Skeletal muscle cell (primary cell): ENCODE measurements at places on chromosomes 12 and 14.

- no peak for DNase-seq
These were observed at the start of gene LRFN5 for GRCh38 chr14:41606532-41607303. Gene LRFN5 (plus strand): TSS chr14:41606876.

DNA sequence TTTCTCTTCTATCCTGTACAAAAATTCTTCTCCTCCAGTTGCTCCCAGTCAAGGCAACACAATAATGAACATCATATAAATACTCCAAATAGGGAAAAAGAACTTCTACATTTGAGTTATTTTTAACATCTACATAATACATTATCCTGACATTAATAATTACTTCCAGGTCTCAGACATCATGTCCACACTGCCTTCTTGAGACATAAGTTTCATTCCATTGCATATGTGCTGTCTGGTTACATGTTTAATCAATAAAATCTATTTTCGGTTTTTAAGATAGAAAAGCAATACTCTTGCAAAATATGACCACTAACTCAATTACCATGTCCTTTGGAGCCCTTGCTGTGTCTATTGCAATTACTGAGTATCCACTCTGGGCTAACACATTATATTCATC lies 881.9 kb downstream of the GALC start:
- DNase-seq: no peak

DNA sequence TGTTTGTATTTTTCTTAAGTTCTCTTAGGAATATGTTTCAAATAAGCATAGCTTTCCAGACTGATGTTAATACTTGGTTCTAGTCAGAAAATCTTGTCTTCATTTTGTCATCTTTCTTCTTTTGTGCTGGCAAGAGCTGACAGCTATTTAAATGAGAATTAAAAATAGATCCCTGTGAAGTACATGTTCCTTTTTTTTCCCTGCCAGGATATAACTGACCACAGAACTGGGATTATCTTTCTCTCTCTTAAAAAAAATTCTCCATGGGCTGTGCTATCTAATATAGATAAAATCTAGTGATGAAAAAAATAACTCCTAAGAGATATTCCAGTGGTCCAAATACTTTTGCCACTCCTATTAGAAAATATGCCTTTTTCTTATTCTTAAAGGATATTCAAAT lies 163.4 kb downstream of the AKAP6 start:
- no peak for DNase-seq

DNA sequence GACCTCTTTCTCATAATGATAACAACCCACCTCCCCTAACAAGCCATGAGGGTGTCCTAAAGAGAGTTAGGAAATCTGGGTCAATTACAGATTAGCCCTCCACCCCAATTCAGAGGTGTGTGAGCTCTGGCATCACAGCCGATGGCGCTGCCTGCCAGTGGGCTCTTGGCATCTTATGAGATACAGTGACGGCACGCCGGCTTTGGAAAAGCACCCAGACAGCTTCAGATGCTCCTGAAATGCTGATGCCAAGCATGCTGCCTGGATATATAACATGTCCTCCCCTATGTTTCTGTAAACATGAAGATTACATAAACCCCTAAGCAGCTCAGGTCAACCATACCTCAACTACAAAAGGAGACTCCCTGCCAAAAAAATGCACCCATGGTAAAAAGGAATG lies 152.6 kb downstream of the TTC7B start:
- DNase-seq: no peak

DNA sequence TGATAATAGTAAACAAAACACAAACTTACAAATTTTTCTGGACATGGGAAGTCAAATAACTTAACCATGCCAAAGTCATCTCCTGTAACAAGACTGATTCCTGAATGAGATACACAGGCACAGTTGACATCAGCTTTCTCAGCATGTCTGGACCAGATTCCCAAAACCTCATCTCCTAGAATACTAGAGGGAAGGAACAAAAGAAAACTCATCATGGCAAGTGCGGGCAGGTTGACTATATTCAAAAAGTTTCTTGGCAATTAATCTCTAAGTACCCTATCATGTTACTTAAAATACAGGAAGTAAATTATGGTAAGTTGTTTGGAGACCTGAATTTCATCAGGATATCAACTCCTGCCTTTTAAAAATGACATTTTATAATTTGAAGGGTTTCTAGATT lies 53.9 kb downstream of the ZC3H14 start:
- no peak for DNase-seq

DNA sequence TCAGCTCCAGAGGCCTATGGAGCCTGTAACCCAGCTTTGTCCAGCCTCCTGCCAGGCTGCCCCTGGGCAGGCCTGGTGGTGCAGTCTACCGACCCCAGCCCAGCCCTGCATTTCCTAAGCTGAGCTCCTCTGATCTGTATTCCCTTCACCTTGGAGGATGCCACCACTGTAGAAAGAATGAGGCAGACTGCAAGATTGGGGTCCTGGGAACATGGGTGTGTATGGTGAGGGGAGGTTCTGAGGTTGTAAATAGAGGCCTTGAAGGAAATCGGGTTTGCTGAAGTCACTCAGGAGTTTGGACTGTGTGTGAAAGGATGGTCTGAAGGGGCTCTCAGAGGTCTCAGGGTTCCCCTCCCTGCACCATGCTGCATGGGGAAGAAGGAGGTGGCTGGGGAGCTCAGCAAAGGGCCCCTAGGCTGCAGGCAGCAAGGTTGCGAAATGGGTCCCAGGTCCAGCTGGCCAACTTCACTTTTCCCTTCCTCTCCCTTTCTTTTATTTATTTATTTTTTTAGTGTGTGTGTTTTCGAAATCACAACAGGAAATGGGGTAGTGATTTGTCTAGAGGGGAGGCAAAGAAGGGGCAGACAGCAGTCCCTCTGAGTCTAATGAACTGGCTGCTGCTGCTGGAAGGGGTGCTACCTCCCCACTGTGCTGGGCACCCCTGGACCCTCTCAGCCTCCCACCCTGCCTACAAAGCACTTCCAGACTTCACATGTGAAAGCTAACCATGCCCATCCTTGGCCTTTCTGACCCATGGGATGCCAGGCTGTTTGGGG lies 1.2 kb upstream of the LRP1-AS start:
- no peak for DNase-seq

DNA sequence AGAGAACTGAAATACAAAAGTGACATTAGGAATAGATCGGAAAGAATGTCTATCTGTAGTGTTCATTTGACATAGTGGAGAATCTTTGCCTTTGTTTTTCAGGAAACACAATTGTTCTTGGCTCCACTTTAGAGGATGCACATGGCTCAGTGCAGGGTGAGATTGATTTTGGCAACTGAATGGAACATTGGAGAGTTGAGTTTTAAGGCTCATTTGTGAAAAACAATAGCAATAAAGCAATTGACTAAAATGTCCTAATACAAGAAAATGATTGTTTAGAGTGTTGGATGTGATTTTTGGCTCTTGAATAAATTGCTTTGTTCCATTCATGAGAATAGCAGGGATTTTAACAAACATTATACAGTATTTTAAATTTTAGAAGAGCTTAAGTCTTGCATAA lies 116.4 kb downstream of the SLC38A1 start:
- DNase-seq: no peak

DNA sequence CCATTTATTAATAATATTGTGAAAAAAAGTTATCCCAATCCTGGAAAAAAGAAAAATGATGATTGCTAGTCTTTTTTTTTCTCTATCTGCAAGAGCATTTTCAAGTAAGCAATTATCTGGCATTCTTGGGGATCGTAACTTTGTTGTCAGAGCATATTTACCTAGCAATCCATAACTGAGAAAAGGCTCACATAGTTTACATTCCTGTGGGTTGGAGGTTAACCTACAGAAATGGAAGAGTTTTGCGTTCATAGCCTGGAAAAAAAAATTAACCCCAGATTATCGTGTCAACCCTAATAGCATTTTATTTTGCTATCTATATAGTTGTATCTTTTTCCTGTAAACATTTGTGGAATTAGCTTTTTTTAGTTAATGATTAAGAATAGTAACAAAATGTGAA lies 292.3 kb downstream of the DAD1 start:
- DNase-seq: no peak

GRCh38 chr12:94340573-94340972 lies 119.1 kb downstream of the CEP83 start:
- DNase-seq: no peak

DNA sequence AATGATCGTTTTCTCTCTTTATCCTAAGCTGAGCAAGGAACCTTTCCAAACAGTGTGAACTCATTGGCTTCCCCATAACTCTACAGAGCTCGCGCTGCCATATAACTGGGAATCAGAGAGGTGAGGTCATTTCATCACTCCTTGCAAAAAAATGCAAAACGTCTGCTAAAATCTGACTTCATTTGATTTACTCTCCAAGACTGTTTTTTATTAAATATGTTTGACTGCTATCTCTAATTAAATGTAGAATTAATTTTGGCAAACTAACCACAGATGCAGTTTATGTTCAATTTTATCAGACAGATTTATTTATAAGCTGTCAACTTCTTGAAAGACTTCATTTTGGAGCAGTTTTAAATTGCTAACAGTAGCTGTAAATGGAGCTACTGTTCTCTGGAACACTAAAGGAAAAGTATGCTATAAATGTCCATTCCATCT lies 131.6 kb upstream of the SOX5 start:
- DNase-seq: no peak

- no peak for DNase-seq
These were observed 1086.9 kb downstream of the TMEM121 start for GRCh38 chr14:106613256-106613655.

- DNase-seq: no peak
These were observed 56.8 kb upstream of the CNOT2 start for GRCh38 chr12:70186436-70186835.

DNA sequence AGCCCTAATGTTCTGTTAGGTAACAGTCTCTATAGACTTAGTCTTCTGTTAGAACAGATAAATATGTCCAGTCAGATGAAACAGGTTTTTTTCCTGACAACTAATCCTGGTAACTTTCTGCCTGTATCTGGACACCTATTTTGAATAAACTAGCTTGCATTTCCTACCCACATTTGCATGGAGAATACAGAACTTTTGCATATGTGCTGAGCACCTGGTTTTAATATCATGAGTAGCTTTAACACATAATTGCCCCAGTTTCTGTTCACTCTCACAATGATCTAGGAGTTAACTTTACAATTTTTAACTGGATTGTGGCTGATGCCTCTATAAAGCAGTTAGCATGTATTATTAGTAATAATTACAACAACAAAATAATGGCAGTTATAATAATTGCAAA lies 111.7 kb downstream of the KTN1 start:
- DNase-seq: no peak

GRCh38 chr14:93008381-93008780 lies 85.4 kb downstream of the CHGA start:
- DNase-seq: peak; percentile 73

GRCh38 chr12:10214136-10214894 lies 1.6 kb downstream of the GABARAPL1 start:
- no peak for DNase-seq
